GM12892 (cell line): ENCODE measurements at places on chromosomes 3 and 15.

GRCh38 chr15:70726753-70727152 lies 36.6 kb downstream of the UACA start:
- no peak for DNase-seq

DNA sequence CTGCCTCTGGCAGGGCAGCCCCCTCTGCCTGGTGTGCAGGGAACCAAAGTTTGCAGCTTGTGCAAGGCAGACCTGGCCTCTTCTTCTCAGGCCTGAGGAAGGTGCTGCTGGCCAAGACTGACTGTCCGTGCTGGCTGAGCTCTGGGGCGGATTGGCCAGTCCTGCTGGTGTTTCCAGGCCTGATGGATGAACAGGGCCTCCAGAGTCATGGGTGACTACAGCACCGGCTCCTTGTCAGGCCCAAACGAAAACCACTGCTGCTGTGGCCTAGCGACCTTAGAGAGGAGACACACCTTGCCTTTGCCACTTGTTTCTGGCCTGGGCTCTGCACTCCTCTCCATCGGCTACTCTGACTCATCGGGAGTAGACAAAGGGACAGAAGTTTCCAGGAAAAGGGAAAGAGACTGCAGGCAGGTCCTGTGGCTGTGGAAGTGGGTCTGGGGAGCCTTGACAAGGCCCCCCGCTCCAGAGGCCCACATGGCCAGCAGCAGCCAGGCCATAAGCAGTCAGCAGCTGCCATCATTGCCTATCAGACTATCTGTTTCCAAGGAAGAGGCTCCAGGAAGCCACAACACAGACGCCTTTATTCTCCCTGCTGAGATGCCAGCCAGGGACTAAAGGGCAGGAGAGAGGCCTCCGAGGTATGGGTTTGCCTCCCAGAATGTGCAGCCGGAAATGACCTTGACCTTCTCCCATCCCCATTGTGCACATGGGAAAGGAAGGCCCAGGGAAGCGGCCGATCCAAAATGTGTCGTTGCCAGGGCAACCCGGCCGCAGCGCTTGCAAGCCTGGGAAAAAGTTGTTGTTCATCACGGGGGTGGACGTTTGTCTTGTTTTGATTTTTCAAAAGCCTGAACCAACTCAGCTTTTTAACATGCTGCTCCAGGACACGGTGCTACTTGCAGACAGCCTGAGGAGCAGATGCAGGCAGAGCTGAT lies 160.5 kb downstream of the CHSY1 start:
- DNase-seq = no peak

GRCh38 chr3:26365706-26366105 lies 256.9 kb upstream of the LRRC3B start:
- DNase-seq = no peak

GRCh38 chr3:39753391-39753790 lies 56.0 kb upstream of the MYRIP start:
- no peak for DNase-seq

GRCh38 chr15:31379042-31379441 lies 52.4 kb downstream of the KLF13 start:
- DNase-seq = no peak

- no peak for DNase-seq
These were observed 305.4 kb downstream of the MEX3B start for GRCh38 chr15:81740416-81740815.

GRCh38 chr3:5136919-5137429 lies 14.9 kb downstream of the ARL8B start:
- no peak for DNase-seq

DNA sequence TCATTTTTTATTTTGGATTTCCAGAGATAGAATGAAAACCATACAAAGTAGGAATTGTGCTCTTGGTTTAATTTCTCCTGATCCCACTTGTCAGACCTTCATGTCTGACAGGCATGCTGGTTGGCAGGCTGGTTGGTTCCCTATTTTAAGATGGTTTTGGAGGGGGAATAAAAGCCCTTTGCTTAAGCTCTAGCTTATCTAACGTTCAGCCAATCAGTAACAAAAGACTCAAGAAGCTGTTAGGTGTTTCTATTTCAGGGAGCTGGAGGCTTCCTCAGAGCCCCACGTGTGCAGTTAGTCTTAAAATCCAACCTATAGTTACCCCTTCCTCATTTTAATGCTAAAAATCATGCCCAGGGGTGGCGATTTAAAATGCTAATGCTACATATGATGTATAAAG lies 40.5 kb upstream of the XIRP1 start:
- no peak for DNase-seq

- no peak for DNase-seq
These were observed 8.5 kb downstream of the HTR3D start for GRCh38 chr3:184040010-184040409.

DNA sequence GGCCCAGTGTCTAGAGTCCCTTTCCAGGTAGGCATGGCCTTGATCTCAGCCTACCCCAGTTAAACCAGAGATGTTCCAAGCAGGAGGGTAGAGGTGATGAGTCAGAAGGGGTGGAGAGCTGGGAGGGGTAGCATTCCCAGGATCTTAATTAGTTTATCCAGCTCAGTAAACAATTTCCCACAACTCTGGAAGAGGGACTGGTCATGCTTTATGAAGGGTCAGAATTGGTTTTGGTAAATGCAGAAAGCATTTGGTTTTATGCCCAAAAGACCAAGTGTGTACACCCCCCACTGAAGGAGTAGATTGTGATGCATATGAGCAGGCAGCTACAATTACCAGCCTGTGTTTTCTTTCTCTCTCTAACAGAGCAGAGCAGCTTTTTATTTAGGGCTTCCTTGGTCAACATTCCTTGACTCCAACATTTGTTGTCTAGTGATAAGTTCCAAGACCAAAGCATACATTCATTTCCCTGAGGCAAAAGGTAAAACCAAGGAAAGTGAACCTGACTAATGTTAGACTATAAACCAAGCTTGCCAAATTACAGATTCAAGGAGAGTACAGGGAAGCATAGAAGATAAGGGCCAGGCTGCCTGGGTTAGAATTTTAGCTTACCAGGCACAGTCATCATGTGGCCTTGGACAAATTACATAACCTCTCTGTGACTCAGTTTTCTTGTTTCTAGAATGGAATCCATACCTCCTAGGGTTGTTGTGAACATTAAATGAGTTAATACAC lies 17.6 kb downstream of the EXOSC7 start:
- DNase-seq = no peak
